ENCODE measurements at places on chromosomes 12 and 14.

GRCh38 chr12:29428633-29429032, 47.7 kb upstream of the ERGIC2 start:
- H3K4me3 ChIP-seq, result no peak overlapping the region
- H3K4me1 ChIP-seq, result no peaks in the 10 kb centered on the region
- DNase-seq, result no peak
- H3K36me3 ChIP-seq, result no peaks in the 10 kb centered on the region
- H3K27me3 ChIP-seq, result no peaks in the 10 kb centered on the region
- no peak overlapping the region for H3K27ac ChIP-seq

DNA sequence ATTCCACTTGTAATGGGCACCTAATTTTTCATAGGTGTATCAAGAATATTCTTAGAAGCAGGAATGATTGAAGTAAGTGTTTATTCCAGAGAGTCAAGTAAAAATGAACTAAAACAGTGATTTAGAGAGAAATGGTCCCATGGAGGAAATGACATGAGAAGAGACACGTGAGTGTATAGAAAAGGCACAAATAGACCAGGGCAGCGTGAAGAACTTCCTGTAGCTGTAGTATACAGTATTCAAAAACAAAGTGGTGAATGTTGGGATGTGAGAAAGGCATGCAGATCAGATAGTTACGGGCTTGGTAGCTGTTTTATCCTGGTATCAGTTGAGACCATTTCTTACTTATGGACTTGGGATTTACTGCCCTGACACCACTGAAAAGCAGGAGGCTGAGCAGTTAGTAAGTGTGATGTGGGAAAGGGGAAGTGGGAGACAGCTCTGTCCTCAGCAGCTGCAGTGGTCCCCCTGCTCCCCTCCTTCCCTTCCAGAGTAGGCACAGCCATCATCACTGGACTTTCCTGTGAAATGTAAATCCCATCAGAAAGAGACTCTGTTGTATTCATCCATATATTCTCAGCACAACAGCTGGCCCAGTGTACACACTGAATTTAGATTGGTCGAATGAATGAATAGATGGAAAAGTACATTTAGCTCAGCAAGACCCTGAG, 16.8 kb upstream of the TESPA1 start:
- DNase-seq, result no peak
- H3K27me3 ChIP-seq, result no peaks in the 10 kb centered on the region
- no peaks in the 10 kb centered on the region for H3K36me3 ChIP-seq
- H3K4me1 ChIP-seq, result no peaks in the 10 kb centered on the region
- H3K27ac ChIP-seq, result no peak overlapping the region

DNA sequence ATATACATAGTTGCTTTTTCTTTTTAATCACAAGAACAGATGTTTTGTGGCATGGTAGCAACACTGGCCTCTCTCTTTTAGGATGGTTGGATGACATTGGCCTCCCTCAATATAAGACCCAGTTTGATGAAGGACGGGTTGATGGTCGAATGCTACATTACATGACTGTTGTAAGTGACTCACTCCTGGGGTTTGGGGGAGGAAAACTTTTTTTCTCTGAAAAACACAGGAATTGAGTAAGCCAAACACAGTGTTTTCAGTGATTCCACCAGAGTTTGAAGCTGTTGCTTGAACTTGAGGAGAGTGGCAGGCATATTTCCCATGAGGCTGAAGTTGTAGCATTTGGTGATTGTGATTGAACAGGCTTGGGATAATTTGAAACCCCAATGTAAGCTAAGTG, 13.7 kb upstream of the REP15 start:
- peak overlapping the region; percentile 42 for H3K27ac ChIP-seq
- peak; percentile 47 for DNase-seq
- H3K4me3 ChIP-seq, result no peak overlapping the region
- H3K36me3 ChIP-seq, result peaks cover 93% of the 10 kb centered on the region

- no peaks in the 10 kb centered on the region for H3K36me3 ChIP-seq
- H3K27me3 ChIP-seq, result no peaks in the 10 kb centered on the region
- no peak for DNase-seq
- peaks cover 29% of the 10 kb centered on the region for H3K4me1 ChIP-seq
- no peak overlapping the region for H3K27ac ChIP-seq
- H3K4me3 ChIP-seq, result no peak overlapping the region
Observed at GRCh38 chr12:104668274-104668718, 211.5 kb downstream of the CHST11 start.

GRCh38 chr12:110004598-110004997, 5.4 kb downstream of the ANKRD13A start:
- no peaks in the 10 kb centered on the region for H3K27me3 ChIP-seq
- DNase-seq, result no peak
- no peak overlapping the region for H3K4me3 ChIP-seq
- peaks cover 25% of the 10 kb centered on the region for H3K4me1 ChIP-seq

DNA sequence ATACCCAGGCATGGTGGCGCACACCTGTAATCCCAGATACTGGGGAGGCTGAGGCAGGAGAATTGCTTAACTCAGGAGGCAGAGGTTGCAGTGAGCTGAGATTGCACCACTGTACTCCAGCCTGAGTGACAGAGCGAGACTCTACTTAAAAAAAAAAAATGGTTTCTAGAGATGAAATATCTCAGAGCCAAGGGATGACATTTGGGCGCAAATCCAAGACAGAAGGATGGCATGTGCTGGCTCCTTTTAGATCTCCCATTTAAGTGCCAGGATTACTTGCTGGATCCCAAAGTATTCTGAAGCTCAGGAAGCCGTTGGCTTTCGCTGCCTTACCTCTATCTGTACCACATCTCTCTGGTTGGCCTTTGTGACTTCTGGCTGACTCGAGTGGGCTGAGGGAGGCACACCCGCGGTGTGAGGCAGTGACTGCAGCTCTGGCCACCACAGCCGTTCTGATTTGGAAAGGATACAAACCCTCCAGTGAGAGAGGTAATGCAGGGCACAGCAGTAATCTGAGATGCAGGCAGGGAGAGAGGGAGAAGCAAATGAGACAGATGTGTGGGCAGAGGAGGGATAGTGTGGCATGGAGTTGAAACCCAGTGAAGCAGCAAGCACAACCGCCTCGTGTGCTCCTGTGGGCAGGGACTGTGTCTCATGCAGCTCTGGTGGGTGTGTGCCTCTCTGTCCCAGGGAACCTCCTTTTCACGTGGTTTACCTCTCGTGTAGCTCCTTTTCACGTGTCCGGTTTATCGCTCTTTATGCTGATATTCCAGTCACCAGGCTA, 4.9 kb downstream of the B4GALNT3 start:
- H3K4me1 ChIP-seq, result peaks cover 5% of the 10 kb centered on the region
- peak; percentile 85 for DNase-seq
- H3K4me3 ChIP-seq, result peak overlapping the region; percentile 25

DNA sequence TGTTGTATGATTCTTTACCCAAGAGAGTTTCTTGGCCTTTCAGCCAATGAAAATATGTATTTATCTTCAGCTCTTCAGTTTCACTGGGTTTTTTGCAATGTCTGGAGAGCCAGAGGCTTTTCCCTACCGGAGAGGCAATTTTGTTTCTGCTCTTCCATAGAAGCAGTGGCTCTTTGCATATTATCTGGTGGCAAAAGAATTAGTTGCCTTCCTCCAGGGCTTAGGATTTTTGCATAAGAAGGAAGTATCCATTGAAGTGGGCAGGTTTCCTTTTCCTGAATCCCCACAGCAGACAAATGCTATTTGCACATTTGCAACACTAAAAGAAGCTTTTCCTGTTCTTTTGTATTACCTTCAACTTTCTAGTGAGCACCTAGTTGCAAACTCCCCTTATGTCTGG, 75.2 kb downstream of the NTS start:
- no peak for DNase-seq
- H3K27ac ChIP-seq, result no peak overlapping the region
- H3K36me3 ChIP-seq, result no peaks in the 10 kb centered on the region
- no peak overlapping the region for H3K4me3 ChIP-seq
- peaks cover 2% of the 10 kb centered on the region for H3K27me3 ChIP-seq

DNA sequence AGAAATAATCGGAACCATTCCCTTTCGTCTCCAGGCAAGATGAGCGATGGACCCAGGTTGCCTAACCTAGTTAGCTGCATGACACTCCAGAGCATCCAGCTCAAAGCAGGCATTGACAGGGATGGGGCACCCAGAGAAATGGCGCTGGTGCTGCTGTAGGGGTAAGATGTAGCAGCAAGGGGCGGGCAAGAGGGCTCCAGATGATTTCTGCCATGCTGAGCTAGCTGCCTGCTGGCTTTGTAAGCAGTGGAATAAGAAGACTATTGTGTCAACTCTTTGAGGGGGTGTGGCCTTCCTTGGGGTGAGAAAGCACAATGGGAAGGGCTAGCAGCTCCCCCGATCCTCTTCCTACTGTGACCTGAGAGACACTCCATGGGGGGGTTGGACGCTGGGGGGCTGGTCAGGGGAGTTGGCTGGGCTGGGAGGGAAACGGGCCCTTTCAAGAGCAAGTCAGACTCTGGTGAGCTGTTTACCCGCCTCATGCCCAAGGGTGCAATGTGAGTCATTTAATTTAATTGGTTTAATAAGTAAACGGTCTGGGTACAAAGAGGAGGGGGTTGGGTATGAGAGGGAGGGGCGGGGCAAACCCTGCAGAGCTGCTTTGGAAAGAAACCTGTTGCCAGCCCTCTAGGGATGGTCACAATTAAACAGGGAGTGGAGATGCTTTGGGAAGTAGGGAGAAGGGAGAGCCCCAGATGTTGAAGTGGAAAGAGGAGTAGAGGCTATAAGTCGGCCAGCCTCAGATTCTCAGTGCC, 50.5 kb downstream of the B4GALNT3 start:
- H3K36me3 ChIP-seq, result no peaks in the 10 kb centered on the region
- H3K4me3 ChIP-seq, result no peak overlapping the region
- peaks cover 8% of the 10 kb centered on the region for H3K27me3 ChIP-seq
- H3K4me1 ChIP-seq, result no peaks in the 10 kb centered on the region
- no peak overlapping the region for H3K27ac ChIP-seq
- peak; percentile 44 for DNase-seq

- no peak overlapping the region for H3K27ac ChIP-seq
- H3K4me1 ChIP-seq, result peaks cover 11% of the 10 kb centered on the region
- no peak for DNase-seq
- no peaks in the 10 kb centered on the region for H3K27me3 ChIP-seq
Observed at GRCh38 chr12:113186666-113187325, 1.3 kb downstream of the RITA1 start.

- no peak overlapping the region for H3K4me3 ChIP-seq
- no peak overlapping the region for H3K27ac ChIP-seq
- H3K36me3 ChIP-seq, result no peaks in the 10 kb centered on the region
Observed at GRCh38 chr12:47755655-47756562, 2.8 kb downstream of the RAPGEF3 start.

GRCh38 chr12:101480849-101481248, 5.7 kb downstream of the SPIC start:
- no peaks in the 10 kb centered on the region for H3K27me3 ChIP-seq
- no peak overlapping the region for H3K27ac ChIP-seq
- H3K4me1 ChIP-seq, result no peaks in the 10 kb centered on the region
- no peaks in the 10 kb centered on the region for H3K36me3 ChIP-seq
- no peak for DNase-seq

GRCh38 chr12:1591034-1591433, 3.3 kb downstream of the FBXL14 start:
- peak overlapping the region; percentile 61 for H3K4me3 ChIP-seq
- DNase-seq, result peak; percentile 77
- peak overlapping the region; percentile 82 for H3K27ac ChIP-seq
- peaks cover 71% of the 10 kb centered on the region for H3K4me1 ChIP-seq

GRCh38 chr12:4530982-4531586, 7.6 kb upstream of the RAD51AP1 start:
- no peaks in the 10 kb centered on the region for H3K27me3 ChIP-seq
- H3K4me3 ChIP-seq, result no peak overlapping the region
- DNase-seq, result no peak
- peaks cover 31% of the 10 kb centered on the region for H3K36me3 ChIP-seq
- no peak overlapping the region for H3K27ac ChIP-seq

GRCh38 chr14:72932893-72933292, 6.6 kb downstream of the DCAF4 start:
- H3K4me3 ChIP-seq, result no peak overlapping the region
- H3K36me3 ChIP-seq, result peaks cover 2% of the 10 kb centered on the region
- no peak for DNase-seq
- H3K27ac ChIP-seq, result no peak overlapping the region

DNA sequence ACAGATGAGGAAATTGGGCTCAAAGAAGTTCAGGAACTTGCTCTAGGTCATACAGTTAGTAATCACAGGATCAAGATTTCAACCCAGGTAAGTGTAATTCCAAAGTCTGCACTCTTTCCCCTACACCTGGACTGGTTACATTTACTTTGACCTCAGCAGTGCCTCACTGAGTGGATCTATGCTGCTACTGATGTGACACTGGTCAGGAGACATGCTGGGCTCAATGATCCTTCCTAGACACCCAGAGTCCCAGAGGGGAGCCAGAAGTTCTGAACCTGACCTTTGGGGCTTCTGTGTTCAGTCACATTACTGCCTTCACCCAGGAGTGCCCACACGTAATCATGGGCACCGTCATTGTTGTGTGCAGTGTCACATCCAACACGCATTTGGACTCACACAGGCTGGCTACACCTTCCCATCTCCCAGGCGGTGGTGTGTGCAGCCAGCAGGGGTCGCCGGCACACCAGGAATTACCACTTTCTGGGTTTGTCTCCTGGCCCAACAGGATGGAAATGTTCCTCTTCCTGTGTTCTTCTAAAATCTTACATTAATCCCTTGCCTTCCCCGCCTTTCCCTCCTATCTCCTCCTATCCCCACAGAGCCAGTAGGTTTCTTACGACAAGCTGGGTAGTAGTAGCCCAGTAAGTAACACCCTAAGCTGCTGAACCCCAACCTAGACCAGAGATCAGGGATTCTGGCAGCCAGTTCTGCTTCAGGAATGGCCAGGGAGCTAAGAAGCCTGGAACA, 25.6 kb downstream of the CALCOCO1 start:
- no peak overlapping the region for H3K4me3 ChIP-seq
- H3K27me3 ChIP-seq, result peaks cover 44% of the 10 kb centered on the region
- peaks cover 4% of the 10 kb centered on the region for H3K4me1 ChIP-seq
- peak; percentile 96 for DNase-seq

GRCh38 chr12:104493496-104493895, 36.7 kb downstream of the CHST11 start:
- H3K27ac ChIP-seq, result peak overlapping the region; percentile 95
- peak overlapping the region; percentile 12 for H3K4me3 ChIP-seq
- no peak for DNase-seq
- peaks cover 42% of the 10 kb centered on the region for H3K4me1 ChIP-seq
- H3K27me3 ChIP-seq, result no peaks in the 10 kb centered on the region

DNA sequence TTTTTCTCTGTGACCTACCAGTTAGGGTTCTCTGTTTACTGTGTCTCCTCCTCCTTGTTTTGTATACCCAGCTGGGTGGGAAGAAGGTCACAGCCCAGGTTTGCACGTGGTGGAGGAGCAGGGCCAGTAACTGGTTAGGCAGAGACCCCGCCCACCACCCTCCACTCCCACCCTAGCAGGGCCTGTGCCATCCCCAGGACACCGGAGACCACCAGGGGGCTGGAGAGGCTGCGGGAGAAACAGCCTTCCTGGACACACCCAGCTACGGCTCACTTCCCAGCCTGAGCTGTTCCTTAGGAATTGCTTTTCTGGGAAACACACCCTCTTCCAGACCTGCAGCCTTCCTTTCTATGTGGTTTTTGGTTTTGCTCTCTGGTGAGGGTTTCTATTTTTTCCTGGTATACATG, 21.1 kb downstream of the BDKRB2 start:
- no peaks in the 10 kb centered on the region for H3K36me3 ChIP-seq
- H3K4me3 ChIP-seq, result no peak overlapping the region
- peak overlapping the region; percentile 33 for H3K27ac ChIP-seq

- H3K4me1 ChIP-seq, result no peaks in the 10 kb centered on the region
- no peak for DNase-seq
- no peaks in the 10 kb centered on the region for H3K27me3 ChIP-seq
- H3K27ac ChIP-seq, result no peak overlapping the region
- H3K4me3 ChIP-seq, result no peak overlapping the region
- no peaks in the 10 kb centered on the region for H3K36me3 ChIP-seq
Observed at GRCh38 chr14:42013559-42013958, 406.9 kb downstream of the LRFN5 start.

Data from osteoblast (primary cell).